ENCODE measurements at places on chromosomes 2 and 18.

- no peak for DNase-seq
Measured at GRCh38 chr18:13617826-13618515, 108.4 kb downstream of the FAM210A start.

DNA sequence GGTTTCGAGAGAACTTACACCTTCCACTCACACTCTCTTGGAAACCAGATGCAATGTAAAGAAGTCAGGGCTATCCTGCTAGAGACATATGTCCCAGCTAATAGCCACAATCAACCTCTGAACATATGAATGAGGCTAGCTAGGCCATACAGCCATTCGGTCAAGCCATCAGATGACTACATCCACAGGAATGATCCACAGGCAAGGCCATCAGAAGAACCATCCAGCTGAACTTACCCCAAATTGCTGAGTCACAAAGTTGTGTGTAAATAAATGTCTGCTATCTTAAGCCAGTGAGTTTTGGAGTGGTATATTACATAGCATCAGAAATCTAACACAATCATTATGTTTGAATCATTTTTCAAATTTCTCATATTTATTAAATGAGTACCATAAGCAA lies 5.2 kb upstream of the SPAST start:
- no peak for DNase-seq

DNA sequence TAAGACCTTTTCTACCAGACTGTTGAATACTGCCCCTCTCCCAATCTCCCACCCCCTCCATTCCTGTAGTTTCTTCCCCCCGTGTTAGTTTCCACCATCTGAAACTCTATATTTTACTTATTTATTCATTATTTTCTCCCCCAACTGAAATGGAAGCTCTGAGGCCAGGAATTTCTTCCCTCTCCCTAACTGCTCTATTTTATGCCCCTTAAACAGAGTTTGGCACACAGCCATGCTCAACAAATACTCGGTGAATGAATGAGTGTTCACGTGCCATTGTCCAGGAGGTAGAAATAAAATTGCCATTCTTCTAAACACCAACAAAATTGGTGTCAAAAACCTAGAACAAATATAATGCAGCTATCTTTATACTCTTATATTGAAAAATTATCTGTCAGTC lies 5.6 kb downstream of the ITGB1BP1 start:
- no peak for DNase-seq

DNA sequence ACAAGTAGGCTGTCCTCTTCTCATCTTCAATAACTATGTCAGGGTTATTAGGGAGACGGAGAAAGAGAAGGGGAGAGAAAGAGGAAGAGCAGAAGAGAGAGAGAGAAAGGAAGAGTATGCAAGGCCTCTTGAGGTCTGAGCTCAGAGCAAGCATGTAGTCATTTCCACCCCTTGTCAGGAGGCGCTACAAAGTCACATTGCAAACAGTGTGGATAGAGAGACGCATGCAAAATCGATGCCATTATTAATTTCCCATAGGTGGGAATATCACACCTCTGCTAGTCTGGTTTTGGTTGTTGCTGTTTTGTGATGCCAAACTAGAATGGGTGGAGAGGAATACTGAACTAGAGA lies 24.2 kb upstream of the SERPINE2 start:
- no peak for DNase-seq

GRCh38 chr2:112787729-112788393 lies 3.6 kb upstream of the IL1A start:
- DNase-seq, result no peak

GRCh38 chr2:40273734-40274182 lies 178.1 kb downstream of the SLC8A1 start:
- no peak for DNase-seq
